ENCODE measurements at places on chromosomes 4 and X.

- no peak for DNase-seq
These were observed 53.8 kb downstream of the ZNF827 start for GRCh38 chr4:145884775-145885174.

DNA sequence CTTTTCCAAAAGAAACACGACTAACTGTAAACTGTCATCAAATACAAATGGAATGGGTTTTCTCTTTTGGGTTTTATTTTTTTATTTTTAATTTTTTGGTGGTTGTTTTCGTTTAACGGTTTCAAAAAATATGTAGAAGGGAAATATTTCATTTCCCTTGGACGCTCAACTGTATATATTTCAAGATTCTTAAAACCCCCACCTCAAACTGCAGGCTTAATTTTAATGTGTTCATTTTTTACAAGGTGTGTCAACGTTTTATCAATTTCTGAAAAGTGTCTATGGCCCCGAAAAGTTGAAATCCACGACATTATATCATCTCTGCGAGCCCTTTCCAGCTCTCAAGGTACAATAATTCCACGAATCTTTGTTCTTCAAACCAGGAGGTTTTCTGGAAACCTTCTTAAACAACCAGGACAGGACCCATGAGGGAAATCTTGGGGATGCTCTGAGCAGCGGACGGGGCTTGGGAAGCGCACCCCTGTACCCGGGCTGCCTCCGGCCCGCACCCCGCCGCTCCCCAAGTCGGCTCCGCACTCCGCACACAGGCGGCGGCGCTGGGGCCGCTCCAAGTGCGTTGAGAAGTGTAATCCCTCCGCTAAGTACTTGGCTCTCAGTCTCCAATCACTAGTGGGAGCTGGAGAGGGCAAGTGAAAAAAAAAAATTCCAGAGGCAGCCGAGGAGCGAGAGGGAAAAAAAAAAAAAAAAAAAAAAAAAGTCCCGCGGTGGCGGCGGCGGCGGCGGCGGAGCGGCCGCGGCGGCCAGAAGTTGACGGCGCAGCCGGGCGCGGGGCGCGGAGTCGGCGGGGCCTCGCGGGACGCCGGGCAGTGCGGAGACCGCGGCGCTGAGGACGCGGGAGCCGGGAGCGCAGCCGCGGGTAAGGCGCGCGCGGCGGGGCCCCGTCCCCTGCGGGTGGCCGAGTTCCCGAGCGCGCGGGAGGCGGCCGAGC lies at the start of gene BMPR1B:
TSS of gene BMPR1B (plus strand) at position 764 of the 949 bp plus-strand sequence. CDS start 346,470 bp downstream, outside the sequence.
- no peak for DNase-seq

DNA sequence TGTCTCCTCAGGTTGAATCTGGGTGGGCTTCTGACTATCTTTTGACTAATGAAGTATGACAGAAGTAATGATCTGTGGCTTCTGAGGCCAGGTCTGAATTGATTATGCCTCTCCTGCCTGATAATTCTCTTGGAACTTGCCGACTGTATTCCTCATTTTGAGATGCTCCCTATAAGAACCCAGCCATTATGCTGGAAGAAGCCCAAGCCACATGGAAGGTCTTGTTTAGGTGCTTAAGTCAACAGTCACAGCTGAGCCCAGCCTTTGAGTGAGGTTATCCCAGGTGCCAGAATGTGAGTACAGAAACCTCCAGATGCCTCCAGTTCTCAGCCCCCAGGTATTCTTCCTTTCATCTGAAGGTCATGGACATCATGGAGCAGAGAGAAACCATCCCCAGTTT lies 456.6 kb downstream of the IL15 start:
- no peak for DNase-seq

DNA sequence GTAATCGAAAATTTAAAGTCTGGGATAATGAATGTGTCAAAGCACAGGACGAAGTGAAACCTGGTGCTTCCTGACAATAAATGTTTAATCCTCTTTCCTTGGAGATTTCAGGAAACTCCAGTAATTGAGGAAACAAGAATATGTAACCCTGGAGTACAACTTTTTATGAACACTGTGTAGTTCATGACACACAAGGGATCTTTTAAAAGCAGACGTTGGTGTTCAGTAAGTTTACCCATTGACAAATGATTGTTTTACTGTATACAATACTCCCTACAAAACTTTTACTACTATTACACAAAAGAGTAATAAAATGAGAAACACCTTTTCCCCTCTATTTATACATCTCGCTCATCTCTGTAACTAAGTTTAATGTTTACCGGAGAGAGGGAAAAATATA lies 312.4 kb downstream of the PPARGC1A start:
- DNase-seq = no peak

GRCh38 chrX:130081421-130082045 lies 28.8 kb downstream of the ELF4 start:
- DNase-seq = no peak

GRCh38 chr4:173821876-173822275 lies 291.8 kb upstream of the HAND2 start:
- no peak for DNase-seq

DNA sequence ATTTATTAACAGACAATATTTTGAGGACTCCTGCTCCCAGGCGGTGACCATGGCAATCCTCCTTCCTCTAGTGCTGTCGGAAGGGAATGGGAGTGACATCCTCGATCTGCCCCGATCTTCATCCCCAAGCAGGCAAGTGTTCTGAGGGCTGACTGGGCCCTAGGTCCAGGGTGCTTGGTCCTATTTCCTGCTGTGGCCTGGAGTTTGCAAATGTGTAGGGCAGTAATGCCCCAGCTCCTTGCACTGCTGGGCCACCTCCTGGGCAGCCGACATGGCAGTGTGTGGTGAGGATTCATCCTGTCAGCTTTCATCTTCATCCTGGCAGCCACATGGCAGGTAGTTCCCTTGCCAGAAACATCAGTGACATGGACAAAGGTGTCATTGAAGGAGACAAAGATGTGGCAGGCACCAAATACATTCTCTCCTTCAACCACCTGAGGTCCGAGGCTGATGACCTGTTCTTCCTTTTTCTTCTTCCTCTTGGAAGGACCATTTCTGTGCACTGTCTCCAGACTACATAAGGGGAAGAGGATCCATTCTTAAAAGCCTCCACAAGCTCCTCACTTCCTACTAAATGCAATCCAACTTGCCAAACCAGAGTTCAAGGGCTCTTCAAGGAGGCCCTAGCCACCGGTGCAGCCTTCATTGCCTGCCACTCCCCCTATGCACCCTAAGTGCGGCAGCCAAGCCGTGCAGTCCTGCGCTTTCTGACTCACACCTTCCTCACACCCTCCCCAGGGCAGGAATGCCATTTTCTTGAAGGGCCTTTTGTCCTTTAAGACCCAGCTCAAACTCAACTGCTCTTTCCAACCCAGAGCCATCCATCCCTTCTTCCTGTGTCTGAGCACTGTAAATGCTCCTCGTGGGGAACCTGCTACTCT lies 65.7 kb downstream of the TMEM154 start:
- DNase-seq = no peak

GRCh38 chr4:141011901-141012315 lies 121.4 kb downstream of the RNF150 start:
- no peak for DNase-seq

DNA sequence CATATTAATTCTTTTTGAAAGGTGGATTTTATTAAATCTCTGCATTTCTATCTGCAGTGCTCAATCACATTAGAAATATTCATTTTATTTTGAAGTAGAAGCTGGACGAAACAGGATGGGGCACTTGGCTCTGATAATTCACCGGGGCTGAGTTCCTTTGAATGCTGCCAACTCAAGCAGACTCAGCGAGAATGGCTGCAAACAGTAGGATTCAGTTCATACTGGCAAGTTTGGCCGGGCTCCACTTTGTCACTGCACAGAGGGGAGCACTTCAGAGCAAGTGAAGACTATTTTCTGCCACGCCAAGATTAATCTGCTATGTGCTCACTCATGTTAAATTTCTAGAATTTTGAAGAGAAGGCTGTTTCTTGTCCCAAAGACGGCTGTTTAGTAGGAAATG lies 30.7 kb upstream of the KLHL8 start:
- no peak for DNase-seq

DNA sequence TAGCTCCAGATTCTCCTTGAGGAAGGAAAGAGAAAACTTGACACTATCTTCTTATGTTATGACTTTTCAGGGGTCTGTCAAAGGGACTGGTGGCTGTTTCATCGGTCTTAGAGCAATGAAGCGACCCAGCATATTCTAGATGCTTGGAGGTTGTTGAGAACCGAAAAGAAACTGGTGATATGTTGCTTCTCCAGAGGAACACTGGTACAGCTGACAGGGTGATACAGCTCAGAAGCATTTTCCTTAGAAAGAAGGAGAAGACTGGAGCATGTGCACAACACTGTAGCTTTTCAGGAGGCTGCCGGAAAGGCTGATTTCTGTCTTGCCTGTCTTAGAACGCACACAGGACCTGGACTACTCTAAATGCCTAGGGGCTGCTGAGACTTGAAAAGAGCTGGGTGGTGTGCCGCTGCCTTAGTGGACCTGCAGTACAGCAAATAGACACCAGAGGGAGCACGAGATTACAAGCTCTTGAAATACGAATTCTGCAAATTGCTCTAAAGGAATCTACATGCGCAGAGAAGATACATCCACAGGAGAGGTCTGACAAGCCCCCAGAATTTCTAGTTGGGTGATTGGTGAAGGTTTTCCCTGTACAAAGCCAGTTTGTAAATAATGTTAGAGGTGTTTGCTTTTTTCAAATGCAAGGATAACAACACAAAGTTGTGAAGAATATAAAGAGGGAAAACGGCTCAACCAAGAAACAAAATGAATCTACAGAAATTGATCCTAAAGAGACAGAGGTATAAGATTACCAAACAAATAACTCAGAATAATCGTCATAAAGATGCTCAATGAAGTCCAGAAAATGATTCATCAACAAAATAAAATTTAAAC lies 223.1 kb upstream of the DMD start:
- peak; percentile 31 for DNase-seq

- DNase-seq = no peak
These were observed 18.0 kb downstream of the TBC1D9 start for GRCh38 chr4:140738139-140738538.

- DNase-seq = no peak
These were observed 451.7 kb upstream of the PITX2 start for GRCh38 chr4:111074523-111075114.

GRCh38 chr4:154254999-154255398 lies 236.6 kb downstream of the DCHS2 start:
- DNase-seq = no peak

DNA sequence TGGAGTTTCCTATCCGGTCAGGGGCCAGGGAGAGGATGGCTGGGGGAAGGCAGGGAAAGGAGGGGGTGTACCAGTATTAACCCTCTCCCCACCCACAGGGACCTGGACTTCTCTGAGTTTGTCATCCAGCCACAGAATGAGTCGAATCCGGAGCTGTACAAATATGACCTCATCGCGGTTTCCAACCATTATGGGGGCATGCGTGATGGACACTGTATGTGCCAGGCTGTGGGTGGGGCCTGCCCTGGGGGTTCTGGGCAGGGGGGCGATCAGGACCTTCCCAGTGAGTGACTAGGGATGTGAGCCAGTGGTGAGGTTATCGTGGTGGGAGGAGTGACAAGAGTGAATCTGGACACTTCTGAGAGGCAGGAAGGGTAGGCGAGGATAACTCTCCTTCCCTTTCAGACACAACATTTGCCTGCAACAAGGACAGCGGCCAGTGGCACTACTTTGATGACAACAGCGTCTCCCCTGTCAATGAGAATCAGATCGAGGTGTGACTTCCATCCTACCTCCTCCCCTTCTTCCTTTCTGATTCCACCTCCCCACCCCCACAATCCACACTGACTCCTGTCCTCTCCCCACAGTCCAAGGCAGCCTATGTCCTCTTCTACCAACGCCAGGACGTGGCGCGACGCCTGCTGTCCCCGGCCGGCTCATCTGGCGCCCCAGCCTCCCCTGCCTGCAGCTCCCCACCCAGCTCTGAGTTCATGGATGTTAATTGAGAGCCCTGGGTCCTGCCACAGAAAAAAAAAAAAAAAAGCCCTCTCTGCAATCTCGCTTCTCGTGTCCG lies 14.6 kb downstream of the USP11 start:
- DNase-seq = no peak

- no peak for DNase-seq
These were observed 78.1 kb upstream of the CBLL2 start for GRCh38 chrX:22194660-22194945.

DNA sequence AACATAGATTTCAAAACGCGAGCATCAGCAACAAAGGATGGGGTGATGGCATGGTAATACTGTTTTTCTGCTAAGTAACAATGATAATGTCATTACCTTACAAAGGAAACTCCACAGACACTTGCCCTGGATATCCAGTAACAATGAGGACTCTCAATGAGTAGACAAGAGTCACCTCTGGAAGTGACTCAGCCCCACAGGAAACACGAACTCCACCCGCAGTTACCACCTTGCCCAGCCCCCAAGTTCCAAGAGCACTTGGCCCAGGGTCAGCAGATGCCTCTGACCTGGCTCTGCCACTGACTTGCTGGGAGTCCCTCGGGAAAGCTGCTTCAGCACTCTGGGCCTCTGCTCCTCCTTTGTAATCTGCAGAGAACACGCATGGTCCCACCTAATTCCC lies 110.3 kb upstream of the MAP3K15 start:
- no peak for DNase-seq

- peak; percentile 16 for DNase-seq
These were observed 7.6 kb downstream of the DLG3 start for GRCh38 chrX:70452143-70452733.

GRCh38 chr4:117239434-117239833 lies 154.1 kb upstream of the TRAM1L1 start:
- peak; percentile 1 for DNase-seq

DNA sequence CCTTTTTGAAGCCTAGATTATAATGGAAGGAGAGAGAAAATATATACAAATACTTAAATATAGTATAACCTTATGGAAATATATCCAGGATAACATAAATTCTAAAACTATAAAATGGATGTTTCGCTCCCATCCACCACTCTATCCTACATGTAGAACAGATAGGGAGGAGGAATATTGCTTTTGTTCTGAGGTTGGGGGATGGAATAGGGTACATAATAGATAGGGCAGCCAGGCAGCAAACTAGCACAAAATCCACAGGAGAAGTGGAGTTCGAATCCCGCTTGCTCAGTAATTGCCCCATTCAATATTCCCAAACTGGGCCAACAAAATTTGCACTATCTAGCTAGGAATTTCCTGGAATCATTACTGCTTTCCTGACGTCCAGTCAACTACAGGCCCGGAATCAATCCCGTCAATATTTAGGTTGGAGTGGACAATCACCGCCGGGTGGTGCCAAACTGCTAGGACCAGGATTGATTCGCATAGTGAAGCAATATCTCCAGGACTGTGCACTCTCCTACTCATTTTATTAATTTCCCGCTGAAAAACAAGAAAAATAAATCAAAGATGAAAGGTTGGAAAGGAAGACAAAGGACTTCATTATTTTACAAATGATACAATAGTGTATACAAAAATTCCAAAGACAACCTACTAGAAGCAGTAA lies 40.4 kb upstream of the PAPSS1 start:
- no peak for DNase-seq

GRCh38 chr4:87034527-87034926 lies 99.7 kb downstream of the AFF1 start:
- no peak for DNase-seq

- DNase-seq = no peak
These were observed 67.9 kb downstream of the TMLHE start for GRCh38 chrX:155544881-155545280.

GRCh38 chr4:100823993-100824323 lies 306.1 kb upstream of the EMCN start:
- DNase-seq = no peak

- DNase-seq = no peak
These were observed 24.3 kb downstream of the AWAT2 start for GRCh38 chrX:70025464-70025863.

- no peak for DNase-seq
These were observed 726.6 kb downstream of the TRAM1L1 start for GRCh38 chr4:116358633-116359222.

GRCh38 chr4:113008135-113008534 lies 41.3 kb upstream of the ANK2 start:
- no peak for DNase-seq

All from naive thymus-derived CD8-positive, alpha-beta T cell (primary cell).